ENCODE measurements at places on chromosomes 3 and 15.

GRCh38 chr3:49600781-49601180, 46.5 kb downstream of the BSN start:
- DNase-seq = no peak

DNA sequence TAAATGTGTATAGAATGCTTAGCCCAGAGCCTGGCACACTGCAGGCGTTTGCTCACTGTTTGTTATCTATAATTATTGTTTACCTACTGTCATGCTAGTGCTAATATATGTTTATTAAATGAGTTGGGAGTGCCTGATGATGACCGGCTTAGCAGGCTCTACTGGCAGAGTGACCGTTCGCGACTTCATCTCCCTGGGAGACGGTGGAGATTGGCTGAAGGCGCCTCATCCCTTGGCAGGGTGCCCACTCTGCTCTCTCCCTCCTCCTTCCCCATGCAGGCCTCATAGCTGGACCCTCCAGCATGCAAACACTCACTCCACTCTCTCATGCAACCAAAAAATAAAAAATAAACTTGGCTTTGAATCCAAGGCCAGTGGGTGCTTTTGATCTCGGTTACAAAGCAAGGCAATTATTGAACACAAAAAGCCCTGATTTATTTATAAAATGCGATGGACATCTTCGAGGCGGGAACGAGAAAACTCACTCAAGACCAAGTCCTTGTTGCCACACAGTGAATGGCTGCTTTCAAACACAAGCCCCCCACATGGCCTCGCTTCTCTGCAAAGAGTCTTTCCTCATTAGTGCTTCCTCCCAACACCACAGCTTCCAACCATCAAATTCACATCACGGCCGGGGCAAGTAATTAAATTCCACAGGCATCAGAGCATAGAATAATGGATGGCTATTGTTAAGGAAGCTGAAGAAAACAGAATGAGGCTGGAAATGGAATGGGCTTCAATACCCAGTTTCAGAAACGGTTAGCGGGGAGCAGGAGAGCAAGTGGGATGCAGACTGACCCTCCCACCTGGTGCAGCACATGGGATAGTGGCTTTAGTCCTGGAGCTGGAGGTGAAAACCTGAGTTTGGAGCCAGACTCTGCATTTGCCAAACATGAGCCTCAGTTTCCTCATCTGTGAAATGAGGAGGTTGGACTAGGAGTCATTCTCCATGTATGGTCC, 135.7 kb upstream of the RAD18 start:
- DNase-seq = no peak

- DNase-seq = no peak
These were observed 69.0 kb downstream of the MYO1E start for GRCh38 chr15:59303633-59304032.

DNA sequence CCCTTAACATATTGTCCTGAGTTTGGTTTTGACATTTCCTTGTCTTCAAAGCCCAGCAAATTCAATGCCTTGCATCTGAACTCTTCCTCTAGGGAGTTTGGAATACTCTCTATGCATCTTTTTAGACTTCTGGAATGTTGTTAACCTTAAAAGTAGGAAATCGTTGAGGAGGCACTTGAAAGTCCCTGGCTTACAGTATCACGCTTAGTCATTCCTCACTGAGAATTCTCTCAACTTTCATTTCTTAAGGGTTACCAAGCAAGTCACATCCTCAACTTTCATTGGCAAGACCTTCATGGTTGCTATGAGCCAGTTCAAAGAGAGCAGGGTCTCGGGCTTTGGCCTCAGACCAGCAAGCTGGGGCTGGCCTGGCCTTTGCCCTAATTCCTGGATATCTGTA, 89.9 kb downstream of the ASB7 start:
- DNase-seq = no peak

- no peak for DNase-seq
These were observed 40.0 kb downstream of the DCUN1D1 start for GRCh38 chr3:182940266-182940808.

DNA sequence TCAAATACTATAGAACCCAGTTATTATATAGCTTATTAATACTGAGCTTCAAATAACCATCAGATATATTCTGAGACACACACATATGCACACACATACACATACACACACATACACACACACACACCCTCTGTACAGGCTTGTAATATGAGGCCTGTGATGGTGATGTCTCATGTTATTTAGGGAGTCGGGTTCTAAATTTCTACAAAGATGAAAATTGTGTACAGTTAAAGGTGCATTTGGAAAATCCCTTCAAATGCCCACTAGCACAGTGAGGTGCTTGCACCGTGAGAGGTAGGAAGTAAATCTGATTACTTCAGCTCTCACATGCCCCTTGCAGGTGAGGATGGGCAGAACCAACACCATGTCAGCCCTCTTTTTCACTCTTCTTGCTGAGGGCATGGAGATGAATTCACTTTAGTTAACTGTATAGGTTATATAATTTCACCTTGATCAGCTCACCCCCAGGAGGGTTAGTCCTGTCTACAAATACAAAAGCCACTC, 294.5 kb upstream of the PROK2 start:
- DNase-seq = no peak

GRCh38 chr3:98367464-98368246, 14.0 kb downstream of the OR5K4 start:
- no peak for DNase-seq

DNA sequence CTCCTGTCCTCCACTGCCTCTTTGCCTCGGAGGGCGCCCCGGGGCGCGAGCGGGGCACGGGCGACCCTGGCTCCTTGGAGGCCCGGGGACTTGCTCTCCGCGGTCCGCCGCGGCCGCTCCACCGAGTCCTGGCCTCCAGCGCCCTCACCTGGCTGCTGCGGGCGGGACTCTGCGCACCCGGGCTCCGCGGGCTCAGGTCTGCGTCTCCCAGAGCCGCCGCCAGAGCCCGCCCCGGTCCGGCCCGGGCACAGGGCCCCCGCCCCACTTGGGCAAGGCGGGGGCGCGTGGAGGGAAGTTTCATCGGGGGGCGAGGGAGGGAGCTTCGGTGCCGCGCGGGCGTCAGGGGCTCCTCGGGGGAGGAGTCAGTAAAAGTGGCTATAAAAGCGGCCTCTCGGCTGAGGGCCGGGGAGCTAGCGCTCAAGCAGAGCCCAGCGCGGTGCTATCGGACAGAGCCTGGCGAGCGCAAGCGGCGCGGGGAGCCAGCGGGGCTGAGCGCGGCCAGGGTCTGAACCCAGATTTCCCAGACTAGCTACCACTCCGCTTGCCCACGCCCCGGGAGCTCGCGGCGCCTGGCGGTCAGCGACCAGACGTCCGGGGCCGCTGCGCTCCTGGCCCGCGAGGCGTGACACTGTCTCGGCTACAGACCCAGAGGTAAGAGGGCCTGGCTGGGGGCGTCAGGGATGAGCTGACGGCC, at the start of gene CEMIP:
Gene CEMIP, plus strand, starts transcription at position 407 of the 694 bp plus-strand sequence. CDS start 94,510 bp downstream, outside the sequence.
- DNase-seq = peak; percentile 16

DNA sequence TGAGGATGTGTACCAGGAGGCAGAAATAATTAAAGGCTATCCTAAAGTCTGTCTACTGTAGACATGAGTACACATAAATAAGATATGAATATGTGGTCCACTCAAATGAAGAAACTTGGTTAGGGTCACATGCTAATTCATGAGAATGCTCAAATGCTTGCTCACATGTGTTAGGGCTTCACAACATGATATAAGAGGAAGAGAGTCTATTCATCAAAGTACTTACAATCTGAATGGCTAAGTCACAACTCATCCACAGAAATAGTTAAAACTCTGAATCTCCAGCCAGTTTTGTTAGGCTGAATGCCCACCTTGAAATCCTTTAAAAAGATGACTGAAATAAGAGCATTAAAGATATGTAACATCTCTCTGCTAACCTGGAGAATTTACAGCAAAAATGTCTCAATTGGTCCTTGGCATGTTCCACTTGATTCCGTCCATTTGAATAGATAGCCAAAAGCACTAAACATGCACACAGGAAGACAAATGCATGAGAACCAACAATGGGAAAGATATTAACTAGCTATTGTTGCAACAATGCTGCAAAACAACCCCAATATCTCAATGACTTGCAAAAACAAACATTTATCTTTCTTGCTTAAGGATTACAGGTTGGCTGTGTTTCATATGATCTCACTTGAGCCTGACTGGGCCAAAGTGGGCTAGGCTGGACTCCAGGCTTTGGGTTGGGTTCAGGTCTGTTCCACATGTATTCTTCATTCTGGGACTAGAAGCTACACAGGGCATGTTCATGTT, 10.6 kb upstream of the TBC1D5 start:
- no peak for DNase-seq

- DNase-seq = no peak
These were observed 93.0 kb downstream of the RARB start for GRCh38 chr3:25520926-25521559.

GRCh38 chr3:66561367-66561766, 60.5 kb upstream of the LRIG1 start:
- no peak for DNase-seq

- DNase-seq = peak; percentile 32
These were observed 250.5 kb downstream of the UACA start for GRCh38 chr15:70512772-70513362.

- no peak for DNase-seq
These were observed 5.9 kb upstream of the KLHL25 start for GRCh38 chr15:85800478-85801123.

GRCh38 chr3:193665370-193665989, 72.5 kb downstream of the OPA1 start:
- no peak for DNase-seq

GRCh38 chr3:53109190-53109589, 21.0 kb downstream of the RFT1 start:
- no peak for DNase-seq

DNA sequence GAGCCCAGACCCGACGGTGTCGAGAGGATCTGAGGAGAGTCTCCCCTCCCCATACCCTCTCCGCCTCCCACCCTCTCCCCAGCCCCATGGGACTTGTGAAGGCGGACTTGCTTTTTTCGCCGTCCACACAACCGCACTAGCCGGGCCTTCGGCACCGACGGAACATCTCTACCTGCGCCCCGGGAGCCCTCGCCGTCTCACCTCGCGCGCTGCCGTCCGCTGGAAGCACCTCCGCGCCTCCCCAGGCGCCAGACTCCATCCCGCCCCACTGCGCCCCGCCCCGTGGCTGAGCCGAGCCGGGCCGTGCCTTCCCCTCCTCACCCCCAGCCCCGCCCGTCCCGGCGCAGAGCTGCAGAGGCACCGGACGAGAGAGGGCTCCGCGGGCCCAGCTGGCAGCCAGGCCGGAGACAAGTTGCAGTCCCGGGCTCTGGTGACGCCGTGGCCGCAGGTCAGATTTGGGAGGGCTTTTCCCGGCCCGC, at the start of the genes DUOX1 and DUOXA1:
Gene DUOX1, plus strand, starts transcription at position 344 of the 479 bp plus-strand sequence. CDS start 1,973 bp downstream, outside the sequence.
Gene DUOXA1, minus strand, starts transcription at position 229 of the 479 bp plus-strand sequence. CDS start 6,865 bp downstream, outside the sequence.
- no peak for DNase-seq

DNA sequence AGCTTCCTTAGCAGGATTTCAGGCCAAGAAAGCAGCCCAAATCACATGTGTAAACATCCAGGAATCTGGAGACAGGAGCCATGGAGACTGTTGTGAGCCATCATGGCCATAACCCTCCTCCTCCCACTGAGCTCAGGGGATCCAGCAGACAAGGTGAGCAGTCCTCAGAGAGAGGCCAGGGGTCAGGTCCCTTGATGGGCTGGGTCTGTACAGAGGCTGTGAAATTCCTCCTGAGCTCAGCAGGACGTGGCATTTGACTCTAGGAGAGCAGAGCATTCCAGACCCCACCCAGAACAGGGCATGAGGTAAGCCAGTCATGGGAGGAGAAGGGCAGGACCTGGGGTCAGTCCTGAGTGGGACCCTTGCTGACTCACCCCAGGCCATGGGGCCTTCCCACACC, 67.0 kb upstream of the ACAN start:
- DNase-seq = no peak

- DNase-seq = no peak
These were observed 18.3 kb upstream of the FOXP1 start for GRCh38 chr3:71601811-71602210.

GRCh38 chr3:11671648-11672100, 28.0 kb upstream of the VGLL4 start:
- DNase-seq = no peak

DNA sequence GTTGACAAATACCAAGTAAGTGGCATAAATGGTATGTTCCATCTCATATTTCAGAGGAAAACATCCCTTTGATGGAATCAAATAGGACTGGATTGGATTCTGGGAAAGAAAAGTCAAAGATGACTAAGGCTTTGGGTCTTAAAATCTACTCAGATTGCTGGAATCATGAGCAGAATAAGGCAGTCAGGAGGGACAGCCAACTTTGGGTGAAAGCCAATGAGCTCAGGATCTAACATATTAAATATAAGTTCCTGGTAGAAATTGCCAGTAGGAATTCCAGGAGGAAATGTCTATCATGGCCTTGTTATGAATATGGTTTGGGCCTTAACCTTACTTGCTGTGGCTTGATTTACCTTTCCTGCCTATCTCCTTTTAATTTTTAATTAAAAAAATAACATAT, 55.3 kb downstream of the ISL2 start:
- DNase-seq = no peak

- DNase-seq = no peak
These were observed 94.3 kb upstream of the SNRPA1 start for GRCh38 chr15:101389362-101389761.

- DNase-seq = no peak
These were observed 489 bp upstream of the GALNT15 start for GRCh38 chr3:16174026-16174355.

DNA sequence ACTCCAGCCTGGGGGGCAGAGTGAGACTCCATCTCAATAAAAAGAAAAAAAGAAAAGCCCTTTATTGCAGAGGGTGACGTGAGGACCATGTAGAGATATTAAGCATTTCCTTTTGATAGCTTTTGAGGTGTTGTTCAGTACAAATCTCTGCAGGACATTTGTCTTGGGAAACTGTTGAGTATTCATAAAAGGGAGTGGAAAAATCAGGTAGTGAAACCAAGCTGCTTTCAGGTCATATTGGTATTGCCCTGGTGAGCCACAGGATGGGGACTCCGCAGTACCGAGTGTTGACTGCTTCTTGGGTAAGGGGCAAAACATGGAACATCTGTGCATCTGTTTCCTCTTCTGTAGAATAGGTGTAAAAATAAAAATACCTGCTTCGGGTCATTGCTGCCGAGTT, 9.9 kb downstream of the ITPR1 start:
- DNase-seq = no peak

GRCh38 chr15:100114571-100114970, 227.2 kb downstream of the ADAMTS17 start:
- DNase-seq = no peak

DNA sequence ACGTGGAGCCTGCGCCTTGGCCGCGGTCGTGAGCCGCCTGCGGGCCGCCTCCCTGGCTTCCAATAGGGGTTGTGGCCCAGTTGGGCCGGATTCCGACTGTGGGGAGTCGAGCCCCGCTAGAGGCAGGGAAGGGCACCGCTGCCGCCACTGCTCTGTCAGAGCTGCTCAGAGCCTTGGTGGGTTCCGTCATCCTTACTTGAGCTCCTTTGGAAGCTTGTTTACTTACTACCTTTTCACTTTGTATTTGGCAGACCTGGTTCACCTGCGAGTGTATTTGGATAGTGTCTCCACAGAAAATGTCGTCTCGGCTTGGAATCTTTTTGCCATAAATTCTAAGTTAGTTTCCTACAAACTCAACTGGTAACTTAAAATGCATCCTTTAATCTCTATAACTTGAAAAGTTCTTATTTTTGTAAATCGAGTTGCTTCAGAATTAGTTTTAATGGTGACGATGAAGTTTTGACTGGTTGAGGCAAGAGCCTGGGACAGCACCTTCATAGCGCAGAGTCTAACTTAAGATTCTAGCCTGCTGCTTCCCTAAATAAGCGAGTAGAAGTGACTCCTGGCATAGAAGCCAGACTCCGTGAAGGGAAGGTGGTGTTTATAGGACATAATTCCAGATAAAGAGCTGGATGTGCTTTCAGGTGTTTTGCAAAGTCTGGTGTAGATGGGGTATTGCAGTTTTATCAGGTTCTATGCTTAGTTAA, 800 bp downstream of the DAG1 start:
- no peak for DNase-seq

Data from stimulated activated CD4-positive, alpha-beta T cell treated with anti-CD3 and anti-CD28 coated beads, Interleukin-1b, Interleukin-23, amount 100 ng/mL, for 24 hours (primary cell).